Femur (tissue), 1 donor: ENCODE measurements at places on chromosomes 11 and 22.
A peak's percentile ranks its signal among the peaks of the same experiment; 100 is the strongest.

DNA sequence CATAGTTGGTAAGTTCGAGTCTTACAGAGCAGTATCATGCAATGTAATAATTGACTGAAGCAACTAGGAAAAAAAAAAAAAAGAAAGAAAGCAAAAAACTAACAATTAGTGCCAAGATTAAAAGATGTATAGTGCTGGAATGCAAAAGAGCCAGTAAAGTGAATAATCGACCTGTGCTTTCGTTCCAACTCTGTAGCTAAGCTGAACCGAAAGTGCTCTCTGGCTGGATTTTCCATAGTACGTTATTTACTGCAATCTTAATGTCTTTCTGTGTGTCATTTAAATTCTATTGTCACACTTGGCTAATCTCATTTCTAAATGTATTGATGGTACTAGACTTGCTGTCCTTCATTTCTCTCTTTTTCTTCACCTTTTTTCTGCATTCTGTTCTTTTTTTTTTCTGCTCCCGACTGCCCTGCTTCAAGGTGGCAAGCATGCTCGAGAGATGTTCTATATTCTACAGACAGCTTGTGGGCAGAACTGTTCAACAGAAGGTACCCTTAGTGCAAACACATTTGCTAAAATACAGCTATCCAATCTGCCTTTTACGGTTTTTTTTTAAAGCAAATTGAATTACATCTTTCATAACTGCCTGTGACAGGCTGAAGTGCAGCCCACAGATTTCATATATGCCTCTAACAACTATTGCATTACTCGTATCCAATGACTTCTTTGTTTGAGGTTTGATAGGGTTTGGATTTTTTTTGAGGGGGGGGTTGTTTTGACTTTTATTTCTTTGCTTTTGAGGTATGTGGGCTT, 204.2 kb upstream of the MTNR1B start:
- no peak for DNase-seq

GRCh38 chr11:28110108-28110820, 2.1 kb downstream of the METTL15 start:
- DNase-seq = peak; percentile 81

GRCh38 chr11:926341-926916, 759 bp downstream of the AP2A2 start:
- DNase-seq = peak; percentile 64

DNA sequence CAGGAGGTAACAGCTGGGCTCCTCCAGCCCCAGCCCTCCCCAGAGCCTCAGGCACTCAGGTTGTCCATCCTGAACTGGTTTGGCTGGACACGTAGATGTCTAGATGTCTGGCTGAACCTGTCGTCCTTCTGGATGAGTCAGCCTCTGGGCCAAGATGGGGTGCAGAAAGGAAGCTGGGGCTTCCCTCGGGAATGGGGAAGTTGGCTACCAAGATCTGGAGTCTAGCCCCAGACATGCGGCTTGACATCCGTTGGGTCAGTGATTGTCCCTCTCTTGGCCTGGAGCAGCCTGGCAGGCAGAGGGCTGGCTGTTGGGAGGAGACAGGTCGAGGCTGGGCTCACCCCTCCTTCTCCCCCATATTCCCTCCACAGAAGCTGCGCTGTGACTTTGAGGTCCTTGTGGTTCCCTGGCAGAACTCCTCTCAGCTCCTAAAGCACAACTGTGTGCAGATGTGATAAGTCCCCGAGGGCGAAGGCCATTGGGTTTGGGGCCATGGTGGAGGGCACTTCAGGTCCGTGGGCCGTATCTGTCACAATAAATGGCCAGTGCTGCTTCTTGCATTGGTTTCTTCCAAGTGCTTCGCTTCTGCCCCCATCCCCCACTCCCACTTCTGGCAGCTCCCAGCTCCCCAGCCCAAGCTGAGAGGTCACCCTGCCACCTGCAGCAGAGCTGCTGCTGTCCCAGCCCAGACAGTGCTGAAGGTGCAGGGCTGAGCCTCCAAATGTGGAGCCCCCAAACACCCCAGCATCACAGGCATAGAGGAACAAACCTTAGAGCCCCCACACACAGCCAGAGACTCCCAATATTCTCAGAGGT, 1.3 kb downstream of the CST6 start:
- DNase-seq = no peak

GRCh38 chr11:122758339-122758738, 80.0 kb upstream of the CRTAM start:
- peak; percentile 57 for DNase-seq

DNA sequence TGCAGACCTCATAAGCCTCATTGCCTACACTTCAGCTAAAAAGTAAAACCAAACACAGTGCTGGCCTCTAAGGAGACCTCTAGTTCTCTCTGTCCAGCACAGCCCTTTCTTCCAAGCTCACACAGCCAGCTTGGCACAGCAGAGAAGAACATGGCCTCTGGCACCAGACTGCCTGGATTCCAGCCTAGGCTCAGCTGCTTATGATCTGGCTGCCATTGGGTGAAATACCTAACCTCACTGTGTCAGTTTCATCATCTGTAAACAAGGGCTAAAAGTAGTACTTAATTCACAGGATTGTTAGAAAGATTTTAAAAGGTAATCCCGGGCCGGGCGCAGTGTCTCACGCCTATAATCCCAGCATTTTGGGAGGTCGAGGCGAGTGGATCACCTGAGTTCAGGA, 9.9 kb upstream of the ACER3 start:
- no peak for DNase-seq

DNA sequence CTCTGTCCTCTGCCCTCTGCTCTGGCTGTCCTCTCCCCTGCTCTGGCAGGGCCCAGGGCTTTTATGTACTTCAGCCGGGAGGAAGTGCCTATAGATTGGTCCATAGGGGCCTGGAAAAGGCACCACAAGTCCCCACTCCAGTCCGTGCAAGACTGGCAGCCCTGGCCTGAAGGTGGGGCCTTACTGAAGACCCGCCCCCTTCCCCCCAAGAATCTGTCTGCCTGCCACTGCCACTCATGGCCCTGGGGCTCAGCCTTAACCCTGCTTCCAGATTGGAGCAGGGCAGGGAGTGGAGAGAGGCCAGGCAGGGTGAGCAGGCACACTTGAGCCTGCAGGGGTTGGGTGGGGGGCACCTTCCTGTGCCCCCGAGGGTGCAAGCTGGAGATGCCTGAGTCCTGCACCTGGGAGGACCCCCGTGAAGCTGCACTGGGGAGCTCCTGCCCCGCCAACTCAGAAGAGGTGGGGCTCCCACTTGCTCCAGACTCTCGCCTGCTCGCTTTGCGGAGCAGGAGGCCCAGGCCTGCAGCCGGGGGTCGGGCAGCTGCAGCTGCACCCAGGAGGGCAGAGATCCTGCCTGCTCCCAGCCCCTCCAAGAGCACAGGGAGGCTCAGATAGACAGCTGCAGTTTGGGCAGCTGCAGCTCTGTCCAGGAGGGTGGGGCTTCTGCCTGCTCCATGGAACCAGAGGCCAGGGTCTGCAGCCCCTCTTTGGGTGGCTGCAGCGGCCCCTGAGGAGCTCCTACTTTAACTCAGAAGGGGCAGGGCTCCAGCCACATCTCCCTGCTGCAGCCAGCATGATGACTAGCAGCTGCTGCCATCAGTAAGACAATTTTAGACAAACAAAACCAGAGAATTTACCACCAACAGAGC, 51.0 kb upstream of the SC5D start:
- peak; percentile 71 for DNase-seq

DNA sequence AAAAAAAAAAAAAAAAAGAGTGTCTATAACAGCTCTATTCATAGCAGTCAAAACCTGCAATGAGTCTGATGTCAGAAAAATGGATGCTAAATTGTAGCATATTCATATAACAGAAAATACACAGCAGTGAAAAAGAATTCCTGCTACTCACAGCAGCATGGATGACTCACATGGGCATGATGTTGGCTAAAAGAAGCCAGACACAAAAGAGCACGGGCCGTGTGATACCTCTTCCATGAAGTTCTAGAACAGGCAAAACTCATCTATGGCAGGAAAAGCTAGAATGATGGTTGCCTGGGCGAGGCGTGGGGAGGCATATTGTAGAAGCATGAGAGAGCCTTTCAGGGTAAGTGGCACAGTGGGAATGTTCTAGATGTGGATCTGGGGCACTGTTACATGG, 18.9 kb downstream of the PLAAT3 start:
- DNase-seq = no peak

DNA sequence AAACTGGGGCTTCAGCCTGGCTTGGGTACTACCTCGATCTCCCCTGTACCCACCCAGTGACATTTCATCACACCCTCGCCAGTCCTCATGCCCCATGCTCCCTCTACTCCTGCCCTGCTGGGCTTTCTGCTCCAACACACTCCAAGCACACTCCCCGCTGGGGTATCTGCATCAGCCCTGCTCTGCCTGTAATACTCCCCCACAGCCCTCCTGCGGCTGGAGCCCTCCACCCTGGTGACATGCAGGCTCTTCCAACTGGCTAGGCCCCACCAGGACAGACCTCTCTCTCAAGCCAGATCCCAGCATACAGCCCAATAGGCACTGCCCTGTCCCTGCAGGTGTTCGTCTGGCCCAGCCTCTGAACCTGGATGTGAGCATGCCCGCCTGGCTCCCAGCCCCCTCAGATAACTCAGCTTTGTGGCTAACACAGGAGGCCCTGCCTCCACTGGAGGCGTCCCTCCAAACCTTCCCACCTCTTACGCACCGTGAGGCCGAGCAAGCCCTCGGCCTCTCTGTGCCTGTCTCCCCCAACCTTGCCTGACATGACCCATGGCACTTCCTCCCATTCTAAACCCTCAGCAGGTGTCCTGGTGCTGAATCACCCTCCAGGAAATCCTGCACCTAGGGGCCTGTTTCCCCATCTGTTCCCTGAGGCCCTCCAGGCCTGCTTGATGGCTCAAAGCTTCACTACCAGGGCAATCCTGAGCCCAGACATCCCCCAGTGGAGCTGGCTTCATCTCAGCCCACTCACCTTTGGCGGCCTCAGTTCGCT, 33.5 kb upstream of the TXNRD2 start:
- no peak for DNase-seq

DNA sequence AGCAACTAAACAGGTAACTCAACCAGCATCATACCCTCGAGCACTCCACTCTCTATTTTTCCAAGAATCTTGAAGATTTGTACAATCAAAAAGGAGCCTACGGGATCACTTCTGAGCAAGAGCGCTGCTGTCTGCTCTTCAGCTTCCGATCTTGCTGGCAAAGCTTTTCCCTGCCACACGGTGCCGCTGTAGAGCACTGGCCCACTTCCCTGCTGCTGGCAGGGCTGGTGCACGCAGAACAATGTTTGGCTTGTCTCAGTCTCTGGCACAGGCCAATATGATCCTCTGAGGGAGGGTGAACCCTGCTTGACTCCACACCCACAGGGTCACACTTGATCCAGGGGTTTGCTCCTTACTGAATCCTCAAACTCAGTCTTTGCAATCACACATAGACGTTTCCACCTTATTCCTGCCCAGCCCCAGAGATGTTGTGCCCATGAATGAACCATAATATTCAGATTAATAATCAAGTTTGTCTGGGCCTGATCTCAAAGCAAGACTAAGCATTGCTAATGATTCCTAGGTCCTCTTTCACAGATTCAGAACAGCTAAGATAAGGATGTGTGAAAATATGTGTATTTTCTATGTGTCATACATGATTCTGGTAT, 536.6 kb downstream of the SOX6 start:
- peak; percentile 76 for DNase-seq

GRCh38 chr11:17792161-17792560, 57.6 kb downstream of the KCNC1 start:
- DNase-seq = no peak

DNA sequence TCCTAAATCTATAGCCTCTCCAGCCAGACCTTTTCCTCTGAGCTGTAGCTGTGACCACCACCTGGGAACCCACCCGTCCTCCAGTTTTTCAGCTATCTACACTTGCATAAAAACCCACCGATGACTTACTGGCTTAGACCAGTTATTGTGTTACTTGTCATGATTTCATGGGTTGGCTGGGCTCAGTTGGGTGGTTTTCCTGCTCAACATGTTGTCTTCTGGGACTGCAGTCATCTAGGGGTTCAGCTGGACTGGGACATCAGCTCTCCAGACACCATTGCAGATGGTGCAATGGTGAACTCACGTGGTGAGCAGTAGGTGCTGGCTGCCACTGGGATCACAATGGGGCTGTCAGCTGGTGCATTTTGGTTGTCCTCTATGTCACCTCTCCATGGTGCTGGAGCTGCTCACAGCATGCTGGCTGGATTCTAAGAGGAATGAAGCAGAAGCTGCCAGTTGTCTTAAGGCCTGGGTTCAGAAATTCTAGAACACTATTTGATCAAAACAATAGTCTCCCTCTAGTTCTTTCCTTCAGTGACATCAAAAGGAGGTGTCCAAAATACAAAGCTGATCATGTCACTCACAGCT, 1.3 kb upstream of the SYT13 start:
- no peak for DNase-seq

DNA sequence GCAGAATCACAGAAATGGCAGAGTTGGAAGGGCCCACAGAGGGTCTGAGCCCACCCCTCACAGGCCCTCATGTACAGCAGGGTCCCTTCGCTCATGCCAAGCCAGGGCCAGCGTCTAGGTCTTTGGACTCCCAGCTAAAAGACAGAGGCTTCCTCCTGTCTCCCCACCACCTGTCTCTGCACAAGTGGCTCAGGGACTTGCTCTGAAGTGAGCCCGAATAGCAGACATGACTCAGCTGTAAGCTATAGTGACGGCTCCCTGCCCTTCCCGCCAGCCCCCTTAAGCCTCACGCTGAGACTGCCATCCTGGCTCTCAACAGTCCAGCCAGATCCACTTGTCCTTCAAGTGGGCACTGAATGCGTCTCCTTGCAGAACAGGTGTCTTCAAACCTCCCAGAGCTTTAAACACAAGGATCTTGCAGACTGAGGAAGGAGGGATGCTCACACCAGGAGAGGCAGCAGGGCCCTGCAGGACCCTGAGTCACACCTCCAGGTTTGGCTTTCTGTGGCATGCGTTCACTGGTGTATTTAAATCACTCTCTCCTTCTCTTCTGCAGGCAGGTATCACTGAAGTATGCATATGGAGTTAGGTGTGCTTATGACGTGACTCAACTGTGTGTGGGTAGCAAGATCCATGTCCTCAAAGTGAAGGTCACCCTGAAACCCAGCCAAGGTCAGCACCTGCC, 154.9 kb downstream of the CACNA1I start:
- no peak for DNase-seq

- DNase-seq = no peak
These were observed 21.5 kb downstream of the NAV2 start for GRCh38 chr11:19734171-19734570.

DNA sequence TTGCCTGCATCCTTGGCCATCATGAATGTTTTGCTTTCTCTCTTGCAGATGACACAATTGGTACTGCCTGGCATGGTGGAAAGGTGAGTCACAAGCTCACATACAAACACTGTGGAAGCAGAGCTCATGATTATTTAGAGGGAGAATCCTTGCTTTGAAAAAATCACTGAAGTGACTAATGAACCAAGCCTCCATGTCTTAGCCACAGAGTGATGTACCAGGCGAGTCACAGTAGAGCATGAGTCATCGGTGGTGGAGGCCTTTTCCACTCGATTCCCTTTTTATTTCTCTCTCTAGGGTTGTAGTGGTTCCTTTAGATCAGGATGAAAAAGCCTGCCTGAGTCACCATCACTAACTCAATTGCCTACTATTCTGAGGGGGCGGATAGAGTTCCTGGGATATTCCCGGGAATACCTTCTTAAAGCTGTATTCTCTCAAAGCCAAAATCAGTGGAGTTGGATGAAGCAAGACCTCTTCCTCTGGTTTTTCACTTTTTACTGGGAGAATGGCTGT, 49.6 kb upstream of the ALKBH3 start:
- DNase-seq = no peak

GRCh38 chr11:92266806-92267205, 42.2 kb downstream of the FAT3 start:
- DNase-seq = no peak
